ENCODE measurements at places on chromosomes 6 and 20.

GRCh38 chr6:108353853-108354252 is 59.0 kb downstream of the AFG1L start:
- DNase-seq: no peak

DNA sequence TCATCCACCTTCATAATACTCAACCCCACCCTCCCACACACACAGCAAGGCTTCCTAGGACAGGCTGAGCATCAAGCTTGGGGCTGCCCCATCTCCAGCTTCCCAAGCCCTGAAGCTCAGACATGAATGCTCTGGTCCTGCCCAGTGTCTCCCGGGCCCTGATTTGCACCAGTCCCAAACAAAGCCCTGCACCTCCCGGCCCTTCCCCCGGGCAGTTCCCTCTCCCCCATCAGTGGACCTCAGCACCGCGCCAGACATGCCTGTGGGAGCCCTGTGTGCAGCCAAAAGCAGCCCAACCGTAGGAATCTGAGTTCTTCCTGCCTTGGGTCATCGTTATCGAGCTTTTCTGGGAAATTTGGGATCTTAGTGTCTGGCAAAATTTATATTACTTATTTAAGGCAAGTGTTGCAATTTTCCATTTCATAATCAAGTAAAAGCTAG is 63.5 kb downstream of the THBS2 start:
- DNase-seq: no peak

GRCh38 chr6:157536223-157536545 is 155.2 kb downstream of the ZDHHC14 start:
- DNase-seq: no peak

DNA sequence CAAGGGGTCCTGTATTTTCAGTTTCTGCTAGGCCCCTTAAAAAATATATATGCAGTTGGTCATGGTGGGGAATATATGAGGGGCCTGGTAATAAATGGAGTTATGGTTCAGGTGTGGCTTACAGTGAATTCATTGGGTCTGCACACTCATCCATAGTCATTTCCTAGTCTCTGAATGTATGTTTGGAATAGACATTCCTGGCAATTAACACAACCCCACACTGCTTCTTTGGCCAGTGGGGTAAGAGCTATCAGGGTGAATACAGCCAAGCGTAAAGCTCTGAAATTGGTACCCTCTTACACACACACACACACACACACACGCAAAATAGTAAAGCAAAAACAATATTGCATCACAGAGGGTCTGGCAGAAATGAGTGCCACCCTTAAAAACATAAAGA is 56.5 kb downstream of the QRSL1 start:
- DNase-seq: no peak

- no peak for DNase-seq
Observed at GRCh38 chr20:34065260-34065659, 46.8 kb downstream of the EIF2S2 start.

- no peak for DNase-seq
Observed at GRCh38 chr6:105550955-105551620, 148.2 kb upstream of the PREP start.

DNA sequence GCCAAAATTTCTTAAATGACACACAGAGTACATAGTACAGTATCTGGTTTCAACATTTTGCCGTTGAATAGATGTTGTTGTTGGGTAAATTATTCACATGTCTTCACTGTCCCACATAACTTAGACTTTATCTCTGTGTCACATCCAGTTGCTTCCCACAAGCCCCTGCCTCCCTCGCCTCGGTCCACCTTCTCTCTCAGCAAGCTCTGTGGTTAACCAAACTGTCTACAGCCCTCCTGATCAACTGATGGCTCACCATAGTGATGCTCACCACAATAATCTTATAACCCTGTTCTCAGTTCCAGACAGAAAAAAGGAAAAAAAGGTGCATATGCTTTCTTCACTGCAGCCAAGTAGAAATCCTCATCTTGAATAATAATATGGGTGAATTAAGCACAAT is 23.0 kb downstream of the IL17F start:
- no peak for DNase-seq

DNA sequence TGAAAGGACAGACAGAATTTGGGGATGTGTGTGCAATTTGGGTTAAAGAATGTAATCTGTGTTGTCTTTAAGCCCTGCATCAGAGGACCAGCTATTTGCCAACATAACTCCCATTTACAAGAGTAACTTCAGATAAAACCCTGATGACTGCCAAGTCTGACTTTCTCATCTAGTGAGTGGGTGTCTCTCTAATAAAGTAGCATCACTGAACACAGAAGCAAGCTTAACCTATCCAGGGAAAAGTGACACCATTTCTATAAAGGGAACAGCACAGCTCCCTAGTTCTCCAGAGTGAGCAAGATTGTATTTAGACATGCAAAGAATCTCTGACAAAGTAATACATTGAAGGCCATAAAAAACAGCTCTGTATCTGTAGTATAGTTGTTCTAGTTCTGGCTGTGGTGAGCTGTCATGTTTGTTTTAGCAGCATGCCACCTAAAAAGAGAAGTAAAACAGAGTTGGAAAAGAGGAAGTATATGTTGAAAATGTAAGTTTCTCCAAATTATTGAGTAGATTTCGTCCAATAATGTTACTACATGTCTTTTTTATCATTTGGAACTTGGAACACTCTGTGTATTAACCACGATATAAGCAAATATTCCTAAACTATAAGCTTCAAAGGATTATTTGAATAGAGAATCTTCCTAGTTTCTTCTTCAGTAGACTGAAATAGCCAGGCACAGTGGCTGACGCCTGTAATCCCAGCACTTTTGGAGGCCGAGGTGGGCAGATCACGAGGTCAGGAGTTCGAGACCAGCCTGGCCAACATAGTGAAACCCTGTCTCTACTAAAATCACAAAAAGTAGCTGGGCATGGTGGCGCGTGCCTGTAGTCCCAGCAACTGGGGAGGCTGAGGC is 8.8 kb upstream of the PIM1 start:
- no peak for DNase-seq

GRCh38 chr6:156827382-156827781 is 50.2 kb downstream of the ARID1B start:
- no peak for DNase-seq

DNA sequence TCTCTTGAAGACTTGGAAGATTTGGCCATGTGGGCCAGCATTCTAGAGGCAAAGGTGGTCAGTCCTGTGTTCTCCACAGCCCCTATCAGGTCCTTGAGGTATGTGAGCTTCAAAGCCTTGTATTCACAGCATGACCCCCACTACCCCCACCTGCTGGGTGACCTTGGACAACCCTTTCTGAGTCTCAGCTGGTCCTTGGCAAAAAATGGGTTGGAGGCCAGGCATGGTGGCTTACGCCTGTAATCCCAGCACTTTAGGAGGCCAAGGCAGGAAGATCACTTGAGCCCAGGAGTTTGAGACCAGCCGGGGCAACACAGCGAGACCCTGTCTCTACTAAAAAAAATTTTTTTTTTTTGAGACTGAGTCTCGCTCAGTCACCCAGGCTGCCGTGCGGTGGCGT is 42.6 kb downstream of the UBE2V1 start:
- DNase-seq: no peak

DNA sequence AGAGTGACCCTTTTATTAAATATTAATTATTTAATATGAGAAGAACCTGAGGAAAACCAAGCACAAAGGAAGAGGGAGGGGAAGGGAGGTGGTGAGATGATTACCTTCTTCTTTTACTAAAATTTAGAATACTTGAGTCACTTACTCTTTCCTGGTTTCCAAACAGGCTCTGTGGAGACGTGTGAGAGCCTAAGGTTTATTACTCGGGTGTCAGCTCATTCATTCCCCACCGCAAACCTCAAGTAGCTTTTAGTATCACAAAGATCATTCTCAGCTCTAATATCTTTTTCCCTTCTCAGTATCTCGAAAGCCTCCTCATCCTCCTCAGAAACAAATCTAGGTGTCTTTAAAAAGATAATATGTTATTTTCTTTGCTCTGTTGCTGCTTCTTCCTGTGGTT is 497.2 kb upstream of the JARID2 start:
- no peak for DNase-seq

DNA sequence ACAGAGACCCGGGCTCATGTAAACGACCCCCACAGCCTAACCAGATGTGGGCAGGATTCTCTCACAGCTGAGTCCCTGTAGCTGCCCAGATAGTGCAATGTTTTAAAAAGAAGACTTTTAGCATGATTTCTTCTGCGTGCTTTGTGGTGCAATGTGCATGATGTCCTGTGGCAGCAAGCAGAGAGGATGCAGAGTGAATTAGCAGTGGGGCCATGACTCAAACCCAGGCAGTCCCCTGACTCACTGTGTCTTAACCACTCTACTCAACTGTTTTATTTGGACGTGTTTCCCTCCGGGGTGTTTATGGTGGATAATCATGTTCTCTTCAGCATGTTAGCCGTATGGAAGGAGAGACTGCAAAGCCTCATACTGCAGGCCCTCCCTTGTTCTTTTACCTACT is 247.9 kb downstream of the SLC24A3 start:
- no peak for DNase-seq

- DNase-seq: no peak
Observed at GRCh38 chr6:110449541-110449895, 26.9 kb downstream of the SLC22A16 start.

GRCh38 chr20:60295214-60295613 is 337.0 kb downstream of the CDH26 start:
- DNase-seq: no peak

- DNase-seq: no peak
Observed at GRCh38 chr6:39714802-39715201, 10.4 kb downstream of the KIF6 start.

DNA sequence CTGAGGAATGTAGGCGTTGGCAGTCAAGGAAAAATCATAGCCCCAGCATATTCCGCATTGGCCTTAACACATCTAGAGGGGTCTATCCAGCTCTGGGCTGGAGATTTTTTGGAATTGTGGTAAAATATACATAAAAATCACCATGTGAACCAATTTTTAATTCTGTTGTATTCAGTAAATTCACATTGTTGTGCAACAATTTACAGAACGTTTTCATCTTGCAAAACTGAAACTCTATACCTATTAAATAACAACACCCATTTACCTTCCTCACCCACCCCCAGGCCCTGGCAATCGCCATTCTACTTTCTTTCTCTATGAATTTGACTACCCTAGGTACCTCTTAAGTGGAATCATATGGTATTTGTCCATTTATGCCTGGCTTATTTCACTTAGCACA is 6.8 kb upstream of the JAG1 start:
- no peak for DNase-seq

DNA sequence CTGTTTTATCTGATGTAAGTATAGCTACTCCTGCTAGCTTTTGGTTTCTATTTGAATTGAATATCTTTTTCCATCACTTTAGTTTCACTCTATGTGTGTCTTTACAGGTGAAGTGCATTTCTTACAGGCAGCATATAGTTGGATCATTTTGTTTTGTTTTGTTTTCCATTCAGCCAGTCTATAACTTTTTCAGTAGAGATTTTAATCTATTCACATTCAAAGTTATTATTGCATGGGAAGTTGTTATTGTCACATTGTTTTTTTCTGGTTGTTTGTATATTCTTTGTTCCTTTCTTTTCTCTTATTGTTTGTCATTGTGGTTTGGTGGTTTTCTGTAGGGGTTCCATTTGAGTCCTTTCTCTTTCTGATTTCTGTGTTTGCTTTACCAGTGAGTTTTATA is 151.2 kb downstream of the PDE10A start:
- DNase-seq: no peak

DNA sequence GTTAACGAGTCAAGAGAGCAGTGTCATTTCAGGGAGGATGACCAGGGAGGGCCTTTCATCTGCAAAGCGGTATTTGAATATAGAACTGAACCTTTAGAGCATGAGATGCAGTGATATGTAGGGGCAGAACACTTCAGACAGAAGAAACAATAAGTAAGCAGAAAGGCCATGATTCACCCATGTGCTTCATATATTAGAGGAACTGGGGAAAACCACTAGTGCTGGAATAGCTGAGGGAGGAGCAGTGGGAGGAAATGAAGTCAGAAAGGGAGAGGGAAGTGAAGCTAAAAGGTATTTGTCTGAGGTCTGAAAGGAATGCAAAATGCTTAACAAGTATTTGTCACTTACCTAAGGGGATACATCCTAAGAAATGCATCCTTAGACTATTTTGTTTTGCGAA is 391.2 kb downstream of the ADGRB3 start:
- DNase-seq: no peak

DNA sequence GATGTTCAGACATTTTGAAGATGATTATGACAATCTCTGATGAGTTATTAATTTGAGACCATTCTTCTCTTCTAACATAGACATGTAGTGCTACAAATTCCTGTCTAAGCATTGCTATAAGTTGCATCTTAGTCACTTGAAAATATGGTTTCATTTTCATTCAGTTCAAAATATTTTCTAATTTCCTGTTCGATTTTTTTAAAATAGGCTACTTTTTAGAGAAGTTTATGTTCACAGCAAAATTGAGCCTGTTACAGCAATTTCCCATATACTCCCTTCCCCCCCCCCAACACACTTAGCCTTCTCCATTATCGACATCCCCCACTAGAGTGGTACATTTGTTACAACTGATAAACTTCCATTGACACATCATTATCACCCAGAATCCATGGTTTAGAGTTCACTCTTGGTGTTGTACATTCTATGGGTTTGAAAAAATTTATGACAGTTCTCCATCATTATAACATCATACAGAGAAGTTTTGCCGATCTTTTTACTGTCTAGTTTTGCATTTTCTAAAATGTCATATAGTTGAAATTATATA is 31.2 kb downstream of the PLAGL1 start:
- no peak for DNase-seq

DNA sequence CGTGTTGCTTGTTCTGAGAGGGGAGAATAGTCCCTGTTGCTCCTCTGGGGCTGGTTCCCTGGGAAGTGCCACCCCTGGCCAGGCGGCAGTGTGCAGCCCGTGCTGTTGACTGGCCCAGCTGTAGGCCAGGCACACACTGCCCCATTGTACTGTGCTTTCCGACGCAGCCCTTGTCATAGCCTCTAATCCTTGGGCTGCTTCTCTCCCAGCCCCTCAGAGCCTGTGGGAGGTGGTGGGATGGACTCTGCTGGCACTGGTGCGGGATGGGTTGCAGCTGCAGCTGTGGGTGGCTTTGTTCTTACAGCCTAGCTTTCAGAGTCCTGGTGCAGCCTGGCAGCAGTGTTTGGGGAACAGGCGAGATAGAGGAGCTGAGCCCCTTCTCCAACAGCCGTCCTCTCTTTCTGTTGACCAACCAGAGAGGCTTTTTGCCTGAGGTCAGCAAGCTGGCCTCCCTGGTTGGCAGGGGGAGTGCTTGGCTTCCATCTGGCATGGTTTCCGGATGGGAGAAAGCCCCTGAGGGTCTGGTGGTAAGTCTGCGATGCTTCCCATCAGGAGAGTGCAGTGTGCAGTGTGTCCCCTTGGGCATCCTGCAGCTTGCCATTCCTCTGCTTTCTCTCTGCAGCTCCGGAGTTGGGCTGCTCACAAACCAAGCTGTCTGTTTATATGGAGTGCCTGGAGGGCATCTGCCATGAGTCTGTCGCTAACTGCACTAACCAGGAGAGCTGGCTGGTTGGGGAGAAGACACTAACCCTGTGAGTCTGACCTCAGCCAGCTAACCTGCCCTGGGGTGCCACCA is 12.1 kb downstream of the TJAP1 start:
- no peak for DNase-seq

GRCh38 chr6:105882828-105883227 is 203.3 kb upstream of the PRDM1 start:
- DNase-seq: no peak
